Activated T-cell treated with anti-CD3 and anti-CD28 coated beads for 24 hours (primary cell): ENCODE measurements at places on chromosomes 6 and 20.

DNA sequence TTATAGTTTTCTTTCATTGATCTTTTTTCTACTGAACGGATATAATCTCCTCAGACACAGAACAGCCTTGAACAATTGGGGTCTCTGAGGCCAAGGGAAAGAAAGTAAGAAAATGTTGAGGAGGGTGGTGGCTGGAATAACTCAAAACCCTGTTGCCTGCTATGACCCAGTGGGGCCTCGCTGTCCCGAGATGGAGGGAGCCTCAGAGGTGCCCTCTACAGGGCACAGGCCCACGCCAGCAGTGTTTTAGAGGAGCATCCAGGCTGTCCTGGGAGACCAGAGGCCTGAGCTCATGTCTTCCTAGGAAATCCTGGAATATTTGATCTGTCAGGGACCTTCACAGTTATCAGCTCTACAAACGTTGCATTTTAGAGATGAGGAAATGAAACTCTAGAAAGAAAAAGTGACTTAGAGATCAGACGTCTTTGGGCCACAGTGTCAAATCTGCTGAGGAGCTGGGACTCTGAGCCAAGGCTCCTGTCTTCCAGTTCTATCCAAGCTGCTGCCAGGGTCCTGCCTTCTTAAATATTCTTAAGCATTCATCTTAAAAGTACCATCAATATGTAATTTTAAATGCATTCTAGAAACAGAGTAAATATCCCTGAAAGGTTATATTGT, 26.3 kb downstream of the ALDH5A1 start:
- DNase-seq: no peak

GRCh38 chr6:89749918-89750317, 69.7 kb downstream of the MDN1 start:
- DNase-seq: no peak

DNA sequence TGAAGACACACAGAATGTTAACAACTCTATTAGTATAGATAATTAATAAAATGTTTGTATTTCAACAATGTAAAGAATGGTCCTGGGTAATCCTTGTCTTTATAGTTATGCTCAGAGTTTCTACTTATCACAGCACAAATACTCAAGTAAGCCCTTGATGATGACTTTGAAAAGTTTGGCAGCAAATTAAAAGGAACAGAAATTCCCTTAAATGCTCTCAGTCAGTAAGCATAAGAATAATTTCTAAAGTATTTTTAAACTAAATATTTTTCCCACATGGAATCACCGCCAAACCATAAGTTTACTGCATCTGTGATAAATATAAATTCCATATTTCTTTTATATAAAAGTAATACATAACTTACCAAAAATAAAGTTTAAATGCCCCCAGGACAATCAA, 96.1 kb downstream of the COL12A1 start:
- no peak for DNase-seq

GRCh38 chr20:16292226-16292880, 280.9 kb downstream of the KIF16B start:
- no peak for DNase-seq

DNA sequence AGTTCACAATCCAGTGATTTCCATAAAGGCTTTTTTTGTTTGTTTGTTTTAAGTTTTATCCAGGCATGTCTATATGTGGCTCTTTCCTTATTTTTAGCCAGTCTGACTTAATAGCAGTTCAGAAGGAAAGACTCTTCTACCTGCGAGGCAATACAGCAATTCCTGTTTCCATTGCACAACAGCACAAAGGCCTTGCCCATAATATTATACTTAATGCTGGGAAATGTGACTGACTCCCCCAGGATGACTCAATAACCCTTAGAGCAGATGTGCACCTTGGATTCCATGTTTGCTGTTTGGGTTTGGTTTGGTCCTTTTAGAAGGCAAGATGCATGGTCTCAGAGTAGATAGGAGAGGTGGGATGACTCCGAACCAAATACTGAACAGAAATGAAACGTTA, 184.1 kb downstream of the MTFR2 start:
- no peak for DNase-seq

DNA sequence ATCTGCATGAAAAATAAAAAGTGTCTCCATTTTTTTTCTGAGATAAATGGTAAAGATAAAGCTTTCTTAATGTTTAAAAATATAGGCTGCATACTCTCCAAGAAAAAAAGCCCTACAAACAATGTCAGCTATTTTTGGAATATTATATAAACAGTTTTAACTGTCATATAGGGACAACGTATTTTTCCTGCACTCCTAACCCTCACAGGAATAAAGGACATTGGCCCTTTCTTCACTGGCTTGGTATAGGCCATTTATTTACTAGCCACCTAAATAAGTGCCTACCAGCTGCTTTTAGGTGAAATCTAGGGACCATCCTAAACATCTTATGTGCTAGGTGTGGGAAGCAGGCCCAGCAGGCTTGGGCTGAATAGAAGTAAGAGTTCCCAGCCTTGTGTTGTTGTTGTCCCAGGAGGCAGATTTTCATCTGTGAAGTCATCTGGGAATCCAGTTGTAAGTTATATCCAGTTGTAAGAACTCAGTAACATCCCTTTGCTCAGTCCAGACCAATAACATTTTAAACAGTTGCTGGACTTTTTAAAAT, 21.3 kb downstream of the FOXO3 start:
- DNase-seq: no peak

- DNase-seq: no peak
These were observed 119.6 kb downstream of the SCML4 start for GRCh38 chr6:107704347-107705013.

DNA sequence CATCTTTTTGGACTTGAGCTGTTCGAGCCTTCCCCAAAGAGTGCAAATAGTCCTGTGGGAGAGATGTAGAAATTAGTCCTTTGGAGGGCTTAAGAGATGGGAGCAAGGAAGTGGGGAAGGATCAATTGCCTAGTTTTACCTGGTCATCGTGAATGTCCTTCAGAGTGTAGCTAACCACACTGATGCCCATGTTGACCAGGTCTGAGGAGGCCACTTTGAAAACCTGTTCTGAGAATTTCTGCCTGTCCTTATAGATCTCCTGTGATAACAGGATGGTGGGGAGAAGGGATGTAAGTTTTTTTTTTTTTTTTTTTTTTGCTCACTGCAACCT, 2.0 kb downstream of the FLOT1 start:
- DNase-seq: no peak

DNA sequence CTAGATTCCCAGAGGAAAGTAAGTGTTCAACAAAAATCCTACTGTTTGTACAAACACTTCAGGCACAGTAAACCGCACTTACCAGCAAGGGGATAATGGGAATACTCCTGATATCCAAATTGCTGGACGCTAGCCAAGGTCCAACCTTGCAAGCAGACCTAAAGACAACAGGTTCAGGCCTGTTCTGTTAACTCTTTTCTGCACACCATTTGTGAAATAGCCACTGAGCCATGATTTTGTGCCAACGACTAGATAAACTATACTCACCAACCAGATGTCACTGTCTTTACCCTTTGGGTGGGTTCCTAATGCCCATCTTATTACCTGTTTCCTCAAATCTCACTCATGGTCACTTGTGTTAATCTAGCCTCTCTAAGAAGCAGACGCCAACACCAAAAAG, 43.5 kb downstream of the GOPC start:
- no peak for DNase-seq

DNA sequence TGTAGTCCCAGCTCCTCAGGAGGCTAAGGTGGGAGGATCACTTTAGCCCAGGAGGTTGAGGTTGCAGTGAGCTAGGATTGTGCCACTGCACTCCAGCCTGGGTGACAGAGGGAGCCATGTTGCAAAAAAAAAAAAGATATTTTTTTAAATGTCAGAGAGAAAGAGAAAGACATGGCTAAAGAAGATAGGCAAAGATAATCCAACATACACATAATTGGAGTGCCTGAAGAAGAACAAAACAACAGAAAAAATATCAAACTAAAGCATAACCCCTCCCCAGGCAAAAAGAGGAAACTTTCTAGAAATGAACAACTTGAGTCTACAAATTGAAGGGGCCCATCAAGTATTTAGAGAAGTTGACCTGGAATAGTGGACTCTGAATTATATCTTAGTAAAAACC, 14.0 kb upstream of the GRM4 start:
- DNase-seq: no peak

DNA sequence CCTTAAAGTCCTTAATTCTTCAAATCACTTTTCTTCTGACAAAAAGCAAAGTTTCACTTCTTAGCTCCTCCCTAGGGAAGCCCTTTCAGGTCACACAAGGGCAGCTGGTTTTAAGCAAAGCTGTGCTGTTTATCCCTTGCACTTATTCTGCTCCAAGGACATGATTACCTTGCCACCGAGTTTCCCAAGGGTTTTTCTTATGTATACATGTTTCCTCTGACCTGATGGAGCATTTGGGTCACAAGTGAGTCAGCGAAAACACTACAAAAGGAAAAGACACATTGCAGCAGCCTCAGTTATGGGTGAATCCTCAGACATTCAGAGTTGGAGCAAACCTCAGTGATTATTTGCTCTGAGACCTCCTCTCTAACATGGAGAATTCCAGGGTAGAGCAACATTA, 26.6 kb upstream of the ILRUN start:
- no peak for DNase-seq

- DNase-seq: no peak
These were observed 158.5 kb downstream of the NFATC2 start for GRCh38 chr20:51383891-51384510.

DNA sequence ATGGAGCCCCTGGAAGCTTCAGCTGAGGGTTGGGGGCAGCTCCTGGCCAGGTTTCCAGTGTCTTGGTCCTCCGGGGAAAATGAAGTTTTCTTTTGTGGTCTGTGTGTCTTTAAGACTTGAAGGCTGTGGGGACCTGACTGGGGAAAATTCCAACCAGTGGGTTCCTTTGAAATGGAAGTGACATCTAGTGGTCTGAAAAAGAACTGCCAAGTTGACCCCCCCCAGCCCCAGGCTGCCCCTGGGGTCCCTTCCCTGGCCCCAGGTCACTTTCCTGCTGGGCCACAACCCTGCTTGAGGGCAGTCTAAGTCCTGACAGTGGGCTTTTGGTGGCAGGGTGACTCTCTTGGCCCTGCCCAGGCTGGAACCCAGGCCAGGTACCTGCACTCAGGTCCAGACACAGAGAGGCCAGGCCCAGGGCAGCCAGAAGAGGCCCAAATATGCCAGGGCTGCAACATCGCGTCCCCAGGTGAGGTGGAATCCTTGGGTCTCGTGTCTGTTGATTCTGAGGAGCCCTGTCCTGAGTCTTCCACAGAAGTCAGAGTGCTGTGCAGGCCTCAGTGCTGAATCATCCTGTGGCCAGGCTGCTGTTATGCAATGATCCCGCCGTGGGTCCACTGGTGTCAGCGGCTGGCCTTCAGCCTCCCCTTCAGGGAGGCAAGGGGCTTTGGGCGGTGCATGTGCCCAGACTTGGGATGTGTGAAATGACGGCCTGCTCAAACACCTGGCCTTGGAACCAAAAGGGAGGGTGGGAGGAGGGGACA, 68.4 kb downstream of the VEGFA start:
- no peak for DNase-seq

DNA sequence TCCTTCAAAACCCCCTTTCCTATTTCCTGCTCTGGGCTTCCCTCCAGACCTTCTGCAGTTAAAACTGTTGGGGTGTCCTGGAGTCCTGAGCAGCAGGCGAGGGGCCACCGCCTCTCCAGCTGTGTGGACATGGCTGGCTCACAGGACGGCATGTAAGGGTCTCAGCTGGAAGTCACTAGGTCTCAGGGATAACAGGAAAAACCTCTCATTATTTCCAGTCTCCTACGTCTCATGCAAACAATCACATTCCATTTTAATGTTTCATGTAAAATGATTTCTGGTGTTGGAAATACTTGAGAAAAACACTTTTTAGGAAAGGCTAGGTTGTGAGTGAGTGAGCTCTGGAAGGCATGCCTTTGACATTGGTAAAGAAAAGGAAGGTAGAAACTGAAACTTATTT, 158.7 kb downstream of the SCML4 start:
- no peak for DNase-seq

DNA sequence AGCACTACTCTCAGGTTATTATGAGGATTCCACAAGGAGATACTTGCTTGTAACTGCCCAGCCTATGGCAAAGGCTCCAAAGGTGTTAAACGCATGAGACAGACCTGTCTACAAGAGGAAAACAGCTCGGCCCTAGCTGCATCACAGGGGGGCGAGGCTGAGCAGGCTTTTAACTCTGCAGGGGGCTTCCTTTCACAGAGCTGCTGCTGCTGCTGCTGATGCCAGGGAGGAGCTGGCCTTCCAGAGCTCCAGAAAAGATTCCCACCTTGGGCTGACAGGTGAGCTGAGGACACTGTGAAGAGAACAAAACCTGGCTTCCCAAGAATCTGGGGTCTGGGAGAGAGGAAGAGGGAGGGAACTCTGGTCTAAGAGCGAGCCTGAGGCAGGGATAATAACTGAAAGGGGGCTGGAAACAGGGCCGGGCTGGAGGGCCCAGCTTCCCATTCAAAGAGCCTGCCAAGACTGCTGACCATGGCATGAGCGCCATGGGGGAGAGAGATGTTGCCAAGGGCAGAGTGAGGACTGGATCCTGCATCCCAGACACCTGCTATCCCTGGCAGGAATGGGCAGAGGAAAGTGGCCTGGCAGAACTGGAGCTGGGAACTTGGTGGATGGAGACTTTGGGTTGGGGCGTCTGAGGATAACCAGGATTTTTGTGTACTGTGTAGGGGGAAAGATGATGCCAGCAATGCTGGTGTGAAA, 211.1 kb upstream of the LRFN2 start:
- DNase-seq: no peak

DNA sequence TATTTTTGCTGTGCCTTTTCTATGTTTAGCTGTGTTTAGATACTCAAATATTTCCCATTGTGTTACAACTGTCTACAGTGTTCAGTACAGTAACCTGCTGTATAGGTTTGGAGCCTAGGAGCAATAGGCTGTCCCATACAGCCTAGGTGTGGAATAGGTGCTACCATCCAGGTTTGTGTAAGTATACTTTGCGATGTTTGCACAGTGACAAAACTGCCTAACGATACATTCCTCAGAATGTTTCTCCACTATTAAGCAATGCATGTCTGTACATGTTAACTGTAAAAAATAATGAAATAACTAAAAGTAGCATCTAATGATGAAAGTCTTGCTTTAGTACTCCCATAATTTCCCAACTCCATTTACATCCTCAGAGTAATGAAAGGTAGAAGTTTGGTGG, 46.0 kb downstream of the SERAC1 start:
- DNase-seq: no peak

DNA sequence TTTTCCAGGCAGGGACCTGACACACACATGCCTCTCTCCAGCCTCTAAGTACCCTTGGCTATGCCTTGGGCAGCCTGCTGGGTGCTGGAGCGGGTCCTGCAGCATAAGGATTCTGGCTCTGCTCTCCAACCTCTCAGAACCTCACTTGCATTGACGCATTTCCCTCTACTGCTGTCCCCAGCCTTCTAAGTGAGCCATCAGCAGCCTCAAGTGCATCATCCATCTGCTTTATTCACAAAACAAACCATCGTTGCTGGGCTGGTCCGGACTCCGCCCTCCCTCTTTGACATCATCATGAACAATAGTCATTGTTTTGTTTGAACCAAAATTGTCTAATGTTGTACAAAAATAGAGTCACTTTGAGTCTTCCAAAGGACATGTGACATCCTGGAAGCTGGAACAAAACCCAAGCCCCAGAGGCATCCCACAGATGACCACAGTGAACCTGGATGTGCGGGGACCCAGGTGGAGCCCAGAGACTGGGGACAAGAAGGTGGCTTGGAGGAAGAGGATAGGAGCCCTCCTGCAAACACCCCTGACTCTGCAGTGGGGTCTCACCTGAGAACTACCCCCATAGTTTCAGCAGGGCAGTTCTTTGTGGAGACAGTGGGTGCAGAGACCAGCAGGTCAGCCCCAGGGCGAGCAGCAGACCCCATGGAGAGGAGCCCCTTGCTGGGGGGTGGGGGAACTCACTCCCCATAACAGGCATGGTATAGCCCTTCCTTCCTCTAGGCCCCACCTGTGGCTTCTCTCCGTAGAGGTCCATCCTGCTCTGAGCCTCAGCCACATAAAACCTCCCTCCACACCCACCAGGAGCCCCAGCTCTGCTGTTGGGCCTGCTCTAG, 230.1 kb downstream of the SYNDIG1 start:
- DNase-seq: no peak
